Subcutaneous adipose tissue (tissue), 4 donors: ENCODE measurements at places on chromosomes 6 and 20. TPM values are rescaled to one million over a fixed set of nuclear protein-coding genes. Genes with fewer than 3 reads are reported as not detected.

DNAH8 gene
- not detected for total RNA-seq

VSX1 gene
- total RNA-seq: not detected

ADGRF1 gene
- not detected for total RNA-seq

AKAP12 gene
- total RNA-seq: 454 TPM

PRPH2 gene
- 0.34 TPM for total RNA-seq

GFOD1 gene
- total RNA-seq: 27.2 TPM

RAET1L gene
- not detected for total RNA-seq

RBM39 gene
- total RNA-seq: 423 TPM

PACRG gene
- not detected for total RNA-seq

HTR1B gene
- not detected for total RNA-seq

BHLHE23 gene
- total RNA-seq: not detected

TMEM170B gene
- 24.0 TPM for total RNA-seq

OR12D3 gene
- not detected for total RNA-seq

TTLL9 gene
- total RNA-seq: 0.51 TPM

TMEM151B gene
- not detected for total RNA-seq

PRKN gene
- total RNA-seq: 11.7 TPM

CABLES2 gene
- total RNA-seq: 1.8 TPM

HAO1 gene
- not detected for total RNA-seq

KHDRBS2 gene
- total RNA-seq: 0.44 TPM

C6orf141 gene
- 4.1 TPM for total RNA-seq

DCBLD1 gene
- total RNA-seq: 8.8 TPM

XKR7 gene
- not detected for total RNA-seq

GPSM3 gene
- 46.2 TPM for total RNA-seq

ZNF512B gene
- total RNA-seq: 2.6 TPM
